ENCODE measurements at places on chromosomes 13 and 19.
A peak's percentile ranks its signal among the peaks of the same experiment; 100 is the strongest.

DNA sequence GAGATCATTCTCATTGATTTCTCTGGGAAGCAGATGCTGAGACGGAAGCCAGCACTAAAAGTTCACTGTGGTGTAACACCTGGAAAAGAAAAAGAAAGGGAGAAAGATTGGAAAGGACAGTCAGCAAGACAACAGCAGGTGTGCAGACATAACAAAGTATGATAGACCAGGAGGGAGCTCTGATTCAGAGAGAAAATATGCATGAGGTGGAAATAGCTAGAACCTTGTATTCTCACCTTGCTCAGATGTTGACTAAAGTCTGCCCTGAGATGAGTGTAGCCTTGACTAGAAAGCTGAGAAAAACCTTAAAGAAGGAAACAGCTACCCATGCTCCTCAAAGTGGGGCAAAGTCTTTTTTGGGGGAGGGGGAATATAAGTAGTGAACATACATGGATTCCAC is 1711.8 kb downstream of the EFNB2 start:
- no peak for DNase-seq

DNA sequence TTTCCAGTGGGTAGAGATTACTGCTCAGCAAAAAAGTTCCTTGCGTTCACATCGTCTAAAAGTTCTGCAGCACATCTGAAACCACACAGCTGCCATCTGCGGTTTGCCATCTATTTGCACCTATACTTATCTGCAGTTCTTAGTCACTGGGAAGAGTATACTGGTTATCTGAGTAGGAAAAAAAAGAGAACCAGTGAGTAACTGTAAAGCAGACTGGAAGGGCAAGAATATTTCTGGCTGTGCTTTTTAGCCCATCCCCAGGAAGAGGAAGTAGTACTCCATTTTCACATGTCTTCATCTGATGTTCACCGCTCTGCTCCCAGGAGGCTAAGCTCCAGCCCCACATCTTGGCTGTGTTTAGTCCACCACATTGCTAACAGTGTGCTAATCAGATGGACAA is 35.6 kb downstream of the EFNB2 start:
- DNase-seq = no peak

DNA sequence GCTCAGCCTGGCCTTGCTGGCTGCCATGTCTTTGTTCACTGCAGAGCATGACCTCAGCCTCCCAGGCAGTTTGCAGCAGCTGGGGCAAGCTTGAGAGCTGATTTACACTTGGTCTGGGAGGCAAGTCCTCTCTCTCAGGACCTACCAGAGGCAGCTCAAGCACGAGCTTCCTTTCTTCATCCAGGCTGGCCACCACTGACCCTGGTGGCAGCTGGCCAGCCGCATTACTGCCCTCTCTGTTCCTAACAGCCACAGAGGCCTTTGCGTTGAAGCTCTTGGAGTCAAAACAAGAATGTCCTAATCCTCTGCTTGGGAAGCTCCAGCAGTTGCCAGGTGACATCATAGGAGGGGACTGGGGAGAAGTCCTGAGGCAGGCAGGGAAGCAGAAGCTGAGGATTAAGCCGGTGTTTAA is 85.7 kb downstream of the NUFIP1 start:
- DNase-seq = no peak

GRCh38 chr13:77506874-77507273 is 28.6 kb upstream of the SCEL start:
- DNase-seq = no peak

GRCh38 chr19:4115050-4115817 is 8.7 kb downstream of the MAP2K2 start:
- peak; percentile 26 for DNase-seq

DNA sequence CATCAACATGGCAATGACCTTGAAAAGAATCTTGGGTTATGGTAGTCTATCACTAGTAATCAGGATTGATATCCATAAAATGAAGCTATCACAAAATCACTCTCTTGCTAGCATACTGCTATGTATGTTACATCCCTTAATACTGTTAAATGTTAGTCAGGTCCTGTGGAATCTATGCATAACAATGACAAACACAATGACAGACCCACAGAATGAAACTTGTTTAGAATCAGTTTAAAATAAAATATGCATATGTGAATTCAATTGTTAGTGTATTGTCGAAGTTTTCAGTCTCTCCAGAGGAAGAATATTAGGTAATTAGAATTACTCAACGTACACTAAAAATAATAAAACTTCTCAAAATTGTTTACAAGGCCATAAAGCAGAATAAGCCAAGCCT is 137.6 kb downstream of the DACH1 start:
- DNase-seq = no peak

GRCh38 chr13:101686003-101686402 is 233.5 kb downstream of the ITGBL1 start:
- DNase-seq = no peak

- no peak for DNase-seq
These were observed 36.1 kb downstream of the CNMD start for GRCh38 chr13:52703482-52703881.

DNA sequence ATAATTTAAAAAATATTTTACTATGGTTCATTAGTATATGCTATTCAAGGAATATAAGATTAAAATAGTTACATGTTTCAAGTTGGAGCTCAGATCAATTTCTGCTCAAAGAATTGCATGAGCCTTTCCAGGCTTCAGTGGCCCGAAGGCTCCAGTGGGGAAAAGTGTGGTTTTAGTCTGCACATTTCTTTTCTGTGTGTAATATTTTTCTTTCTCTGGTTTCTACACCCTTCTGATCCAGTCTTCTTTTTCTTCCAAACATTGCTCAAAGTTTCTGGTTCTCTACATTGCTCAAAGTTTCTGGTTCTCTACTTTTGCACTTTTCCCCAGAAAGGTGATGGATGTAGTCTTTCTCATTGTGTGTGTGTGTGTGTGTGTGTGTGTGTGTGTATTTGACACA is 64.7 kb upstream of the OXGR1 start:
- no peak for DNase-seq

GRCh38 chr19:55005684-55006488 is 32.2 kb downstream of the GP6 start:
- peak; percentile 57 for DNase-seq

DNA sequence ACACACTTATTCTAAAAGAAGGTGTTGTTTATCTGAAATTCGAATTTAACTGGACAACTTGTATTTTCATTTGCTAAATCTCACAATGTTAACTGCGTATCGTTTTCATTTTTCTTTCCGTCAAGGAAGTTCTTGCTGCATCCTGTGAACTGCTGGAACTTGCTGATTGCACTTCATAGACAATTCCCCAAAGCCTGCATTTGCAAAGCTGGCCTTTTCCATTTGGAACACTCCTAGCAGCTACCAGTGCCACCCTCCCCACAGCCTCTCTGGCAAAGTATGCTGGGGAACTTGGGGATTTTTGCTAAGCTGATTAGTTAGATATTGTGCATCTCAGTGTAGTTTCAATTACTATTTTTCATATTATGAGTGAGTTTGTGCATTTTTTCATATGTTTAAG is 20.4 kb upstream of the ARGLU1 start:
- no peak for DNase-seq

GRCh38 chr19:498977-499623 is 2.8 kb downstream of the MADCAM1 start:
- no peak for DNase-seq

DNA sequence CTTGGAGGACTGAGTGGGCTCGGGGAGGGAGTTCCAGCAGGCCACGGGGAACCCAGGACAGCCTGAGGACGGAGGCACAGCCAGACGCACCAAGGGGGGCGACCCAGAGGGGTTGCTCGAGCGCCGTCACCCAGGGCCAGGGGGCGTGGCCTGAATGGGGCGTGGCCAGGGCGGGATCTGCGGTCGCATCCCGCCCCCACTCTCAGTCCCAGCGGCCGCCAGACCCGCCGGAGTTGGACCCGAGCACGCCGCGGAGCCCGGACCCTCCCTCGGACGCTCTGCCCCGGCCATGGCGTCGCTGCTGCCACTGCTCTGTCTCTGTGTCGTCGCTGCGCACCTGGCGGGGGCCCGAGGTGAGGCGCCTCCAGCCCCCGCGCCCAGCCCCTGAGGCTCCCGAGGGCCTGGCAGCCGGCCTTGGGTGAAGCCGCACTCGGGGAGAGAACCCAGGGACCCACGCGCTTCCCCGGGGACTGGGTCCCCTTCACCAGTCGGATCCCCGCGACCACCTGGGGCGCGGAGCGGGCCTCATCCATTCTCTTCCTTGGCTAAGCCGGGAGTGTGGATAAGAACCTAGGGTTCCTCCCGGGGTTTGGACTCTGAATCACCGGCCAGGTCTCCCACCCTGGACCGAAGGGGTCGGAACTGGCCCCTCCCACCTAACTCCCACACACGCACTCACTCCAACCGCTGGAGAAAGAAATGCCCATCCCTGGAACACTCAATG is at the start of gene CILP2:
CILP2 (plus strand) TSS at position 205 of the 724 bp plus-strand sequence; CDS start at position 290, 85 bp downstream.
- no peak for DNase-seq

GRCh38 chr13:42803563-42804204 is 22.3 kb downstream of the FAM216B start:
- DNase-seq = no peak

- no peak for DNase-seq
These were observed 33.5 kb downstream of the ELL start for GRCh38 chr19:18488403-18488723.

GRCh38 chr19:18712981-18713380 is 29.5 kb downstream of the CRTC1 start:
- DNase-seq = no peak

DNA sequence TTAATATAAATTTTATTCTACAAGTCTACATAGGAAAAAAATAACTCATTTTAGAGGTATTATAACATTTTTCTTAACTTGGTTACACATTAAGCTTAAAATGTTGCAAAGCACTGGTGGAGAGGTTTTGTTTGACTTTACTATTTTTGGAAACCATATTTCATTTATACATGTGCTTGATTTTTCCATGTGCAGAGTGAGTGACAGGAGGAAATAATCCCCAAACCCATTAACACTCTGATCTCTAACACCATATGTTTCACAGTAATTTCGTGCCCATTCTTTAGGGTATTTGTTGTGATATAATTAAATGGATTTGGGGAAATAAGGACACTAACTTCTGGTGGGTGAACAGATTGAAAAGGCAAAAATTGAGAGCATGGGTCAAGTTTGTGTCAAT is 2124.4 kb upstream of the PCDH20 start:
- DNase-seq = no peak

DNA sequence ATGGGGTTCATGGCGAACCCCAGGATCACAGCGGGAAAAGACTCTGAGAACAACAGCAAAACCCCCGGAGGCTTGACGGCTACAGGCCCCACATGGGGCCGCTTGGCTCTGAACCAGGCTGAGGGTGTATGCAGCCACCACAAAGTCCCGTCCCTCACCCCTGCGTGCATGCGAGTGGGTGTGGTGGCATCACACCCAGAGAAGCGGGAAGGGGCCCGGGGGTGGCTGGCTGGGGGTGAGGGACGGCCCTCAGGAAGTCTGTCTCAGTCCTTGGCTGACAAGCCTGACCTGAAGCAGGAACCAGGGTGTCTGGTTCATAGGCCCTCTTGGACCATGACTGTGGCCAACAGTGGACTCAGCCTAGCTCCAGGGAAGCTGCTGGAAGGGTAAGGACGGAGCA is 34.2 kb downstream of the CEBPG start:
- no peak for DNase-seq

- DNase-seq = no peak
These were observed 225.2 kb upstream of the TSHZ3 start for GRCh38 chr19:31574251-31574973.

- DNase-seq = no peak
These were observed 723.9 kb upstream of the ARGLU1 start for GRCh38 chr13:107291875-107292274.

- no peak for DNase-seq
These were observed 11.2 kb upstream of the CEACAM21 start for GRCh38 chr19:41564515-41565378.

GRCh38 chr19:6272411-6272791 is 7.4 kb downstream of the MLLT1 start:
- DNase-seq = no peak

GRCh38 chr13:30370916-30371521 is 51.3 kb upstream of the UBE2L5 start:
- no peak for DNase-seq

- DNase-seq = no peak
These were observed 74.8 kb downstream of the NALCN start for GRCh38 chr13:101341464-101341863.

DNA sequence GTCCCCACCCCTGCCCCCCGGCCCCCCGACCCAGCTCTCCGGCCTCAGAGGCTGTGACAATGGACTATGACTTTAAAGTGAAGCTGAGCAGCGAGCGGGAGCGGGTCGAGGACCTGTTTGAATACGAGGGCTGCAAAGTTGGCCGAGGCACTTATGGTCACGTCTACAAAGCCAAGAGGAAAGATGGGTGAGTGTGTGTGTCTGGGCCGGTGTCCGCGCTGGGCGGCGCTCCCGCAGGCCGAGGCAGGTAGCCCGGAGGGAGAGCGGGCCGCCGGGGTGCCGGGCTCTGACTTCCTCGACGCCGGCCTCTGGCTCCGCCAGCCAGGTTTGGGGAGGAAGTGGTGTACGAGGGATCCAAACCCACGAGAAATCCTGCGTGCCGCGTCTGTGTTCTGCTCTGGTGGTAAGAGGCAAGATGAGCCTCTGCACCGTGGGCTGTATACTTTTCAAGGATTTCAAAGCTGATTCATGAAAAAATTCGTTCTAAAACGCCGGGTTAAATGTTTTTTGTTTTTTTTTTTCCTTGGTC is 718 bp downstream of the CDK8 start:
- DNase-seq = peak; percentile 33

DNA sequence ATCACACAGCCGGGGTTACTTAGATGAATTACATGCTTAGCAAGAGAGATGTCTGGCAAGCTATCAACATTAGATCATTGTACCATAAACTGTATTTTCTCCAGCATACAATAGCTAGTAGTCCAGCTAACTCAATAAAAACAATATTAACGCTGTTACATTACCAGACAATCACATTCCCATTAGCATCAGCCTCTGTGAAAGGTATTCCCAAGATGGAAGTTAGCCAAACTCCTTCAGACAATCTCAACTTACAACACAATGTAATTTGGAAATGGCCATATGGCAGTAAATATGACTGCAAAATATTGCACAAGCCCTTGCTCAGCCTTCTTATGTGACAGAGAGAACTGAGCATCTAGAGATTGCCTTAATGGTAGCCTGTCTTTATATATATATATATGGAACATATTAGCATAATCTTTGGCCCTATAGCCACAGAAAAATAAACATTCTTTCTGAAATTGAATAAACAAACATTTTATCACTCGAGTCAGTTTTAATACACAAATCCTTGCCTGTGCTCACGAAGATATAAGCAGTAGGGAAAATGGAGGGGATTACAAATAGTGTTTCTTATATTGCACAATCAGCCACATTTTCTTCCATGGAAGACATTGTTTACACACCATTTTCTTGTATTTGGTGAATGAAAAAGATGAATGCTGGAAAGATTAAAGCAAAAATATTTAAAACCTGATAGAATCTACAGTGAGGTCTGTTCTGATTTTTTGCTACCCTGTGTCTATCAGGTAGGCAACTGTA is 1060.5 kb downstream of the DIAPH3 start:
- no peak for DNase-seq

DNA sequence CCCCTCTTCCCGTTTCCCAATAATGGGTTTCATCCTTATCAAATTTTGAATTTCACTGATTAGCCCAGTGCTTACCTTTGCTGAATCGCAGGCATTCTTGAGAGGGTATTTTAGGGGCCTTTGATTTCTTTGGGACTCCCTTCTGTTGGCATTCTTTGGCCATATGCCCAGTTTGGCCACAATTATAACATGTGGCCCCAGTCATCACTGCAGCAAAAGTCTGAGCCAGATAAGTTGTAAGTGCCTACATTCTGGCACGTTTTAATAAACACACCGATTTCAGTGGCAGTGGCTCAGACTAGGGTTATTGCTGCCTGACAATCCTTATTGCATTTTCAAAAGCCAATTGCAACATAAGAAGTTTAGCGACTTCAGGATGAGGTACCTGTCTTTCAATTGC is 41.4 kb downstream of the ZNF726 start:
- DNase-seq = no peak

- DNase-seq = no peak
These were observed 7.9 kb upstream of the RNASEH2B start for GRCh38 chr13:50901701-50902100.

Measured in stimulated activated naive B cell treated with anti-CD40 and anti-IgM and Interleukin-4, amounts not matched to agents 10 μg/mL and 1 μg/mL and 100 μg/mL, for 72 hours (primary cell).